NCI-H510A treated with DMSO at 0.1 percent for 48 hours (cell line): ENCODE measurements at places on chromosomes 16 and 17.

DNA sequence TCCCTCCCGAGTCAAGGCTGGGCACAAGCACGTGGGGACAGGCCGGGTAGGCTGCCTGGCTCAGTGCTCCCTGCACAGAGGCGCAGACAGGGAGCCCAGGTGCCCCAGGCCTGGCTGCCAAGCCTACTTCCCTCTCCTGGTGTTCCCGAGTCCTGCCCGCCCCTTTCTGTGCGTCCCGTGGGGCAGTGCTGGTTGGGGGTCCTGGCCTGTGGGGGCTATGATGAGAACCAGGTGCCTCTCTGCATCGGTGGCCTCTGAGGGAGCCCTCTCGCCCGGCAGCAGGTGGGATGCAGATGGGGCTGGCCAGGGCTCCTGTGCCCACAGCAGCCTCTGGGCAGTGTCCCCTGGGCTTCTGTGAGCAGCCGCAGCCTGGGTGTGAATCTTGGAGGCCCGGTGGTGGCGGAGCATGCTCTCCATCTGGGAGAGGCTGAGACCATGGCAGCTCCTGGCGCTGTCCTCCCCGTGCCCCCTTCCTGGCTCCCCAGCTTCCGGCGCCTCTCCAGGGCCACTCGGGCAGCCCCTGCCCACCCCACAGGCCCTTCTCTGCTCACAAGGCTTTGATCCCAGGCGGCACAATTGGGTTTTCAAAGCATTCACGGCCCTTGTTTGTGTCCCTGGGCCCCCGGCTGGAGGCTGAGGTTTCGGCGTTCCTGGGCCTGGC is 7.2 kb downstream of the CENPX start:
- no peak for DNase-seq

GRCh38 chr16:67961551-67961957 is 6.9 kb downstream of the SLC12A4 start:
- DNase-seq, result peak; percentile 93

GRCh38 chr17:82282239-82283207 is 9.0 kb upstream of the CSNK1D start:
- no peak for DNase-seq

DNA sequence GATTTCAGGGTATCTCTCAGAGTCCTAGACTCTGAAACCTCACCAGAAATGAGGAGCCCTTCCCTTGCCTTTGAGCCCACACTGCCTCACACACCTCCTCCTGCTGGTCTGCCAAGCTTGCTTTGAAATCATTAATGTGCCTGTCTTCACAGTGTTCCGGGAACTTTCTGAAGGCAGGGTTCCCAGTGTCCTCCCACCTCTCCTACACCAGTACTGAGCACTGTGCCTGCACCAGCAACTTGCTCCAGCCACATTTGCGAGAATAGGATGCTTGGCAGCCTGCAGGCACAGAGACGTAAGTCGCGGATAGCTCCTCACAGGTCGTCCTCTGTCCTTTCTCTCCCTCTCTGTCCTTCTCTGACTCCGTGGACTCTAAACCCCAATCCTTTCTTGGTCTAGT is 408.4 kb upstream of the EEF2KMT start:
- no peak for DNase-seq

DNA sequence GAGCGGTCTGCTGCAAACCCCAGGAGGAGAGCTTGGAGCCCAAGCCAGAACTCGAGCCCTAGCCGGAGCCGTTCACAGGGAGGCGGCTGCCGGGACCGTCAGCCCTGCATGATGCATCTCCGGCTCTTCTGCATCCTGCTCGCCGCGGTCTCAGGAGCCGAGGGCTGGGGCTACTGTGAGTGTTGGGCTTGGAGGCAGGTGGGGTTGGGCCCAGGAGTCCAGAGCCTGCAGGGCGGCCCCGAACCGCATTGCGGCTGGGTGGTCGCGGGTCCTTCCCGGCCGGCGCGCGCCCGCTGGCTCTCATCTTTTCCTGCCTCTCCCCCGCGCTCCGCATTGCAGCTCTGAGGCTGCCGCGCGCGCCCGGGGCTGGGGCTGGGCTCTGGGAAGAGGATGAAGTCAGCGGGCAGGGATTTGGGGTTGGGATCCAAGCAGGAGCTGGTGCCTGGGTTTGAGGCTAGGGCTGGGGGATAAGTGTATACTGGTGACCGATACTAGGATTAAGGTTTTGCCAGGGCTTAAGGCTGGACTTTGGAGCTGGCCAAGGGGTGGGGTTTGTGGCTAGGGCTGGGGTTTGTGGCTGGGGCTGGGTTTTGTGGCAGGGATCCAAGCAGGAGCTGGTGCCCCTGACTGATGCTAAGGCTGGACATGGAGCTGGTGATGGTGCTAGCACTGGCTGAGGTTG is 532 bp downstream of the CNTNAP1 start:
- peak; percentile 46 for DNase-seq

DNA sequence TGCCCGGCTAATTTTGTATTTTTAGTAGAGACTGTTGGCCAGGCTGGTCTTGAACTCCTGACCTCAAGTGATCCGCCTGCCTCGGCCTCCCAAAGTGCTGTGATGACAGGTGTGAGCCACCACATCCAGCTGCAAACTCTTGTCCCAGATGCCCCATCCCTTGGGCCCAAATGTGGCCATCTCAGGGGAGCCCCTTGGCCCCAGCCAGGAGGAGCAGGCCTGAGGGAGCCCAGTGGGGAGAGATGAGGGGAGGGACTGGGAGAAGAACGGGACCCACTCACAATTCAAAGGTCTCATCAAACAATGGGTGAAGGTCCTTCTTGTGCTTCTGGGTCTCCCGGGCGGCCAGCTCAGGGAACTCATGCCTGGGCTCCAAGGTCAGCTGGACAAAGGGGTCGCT is 14.5 kb downstream of the UNC13D start:
- DNase-seq, result no peak

GRCh38 chr17:44924107-44924544 is 8.8 kb upstream of the GFAP start:
- DNase-seq, result peak; percentile 44

- no peak for DNase-seq
Measured at GRCh38 chr16:54201200-54201599, 85.4 kb downstream of the IRX3 start.

DNA sequence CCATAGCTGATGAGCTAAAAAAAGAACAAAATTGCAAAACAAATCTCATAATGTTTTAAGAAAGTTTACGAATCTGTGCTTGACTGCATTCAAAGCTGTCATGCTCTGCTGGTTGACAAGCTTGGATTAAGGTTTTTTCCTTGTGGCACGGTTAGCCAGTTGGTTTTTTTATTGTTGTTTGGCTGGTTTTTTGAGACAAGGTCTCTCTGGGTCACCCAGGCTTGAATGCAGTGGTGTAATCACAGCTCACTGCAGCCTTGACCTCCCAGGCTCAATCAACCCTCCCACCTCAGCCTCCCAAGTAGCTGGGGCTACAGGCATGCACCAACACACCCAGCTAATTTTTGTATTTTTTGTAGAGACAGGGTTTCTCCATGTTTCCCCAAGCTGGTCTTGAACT is 45.7 kb downstream of the PHKB start:
- DNase-seq, result no peak

GRCh38 chr17:17516941-17517720 is 20.9 kb upstream of the RASD1 start:
- no peak for DNase-seq

- no peak for DNase-seq
Measured at GRCh38 chr16:324451-325334, 27.8 kb downstream of the AXIN1 start.

GRCh38 chr17:1629504-1630310 is 1.1 kb upstream of the SLC43A2 start:
- no peak for DNase-seq

- DNase-seq, result no peak
Measured at GRCh38 chr16:31111881-31112466, 3.8 kb downstream of the BCKDK start.

- peak; percentile 4 for DNase-seq
Measured at GRCh38 chr16:89565506-89566372, 5.3 kb downstream of the RPL13 start.

GRCh38 chr16:56848029-56848936 is 16.7 kb upstream of the SLC12A3 start:
- no peak for DNase-seq

DNA sequence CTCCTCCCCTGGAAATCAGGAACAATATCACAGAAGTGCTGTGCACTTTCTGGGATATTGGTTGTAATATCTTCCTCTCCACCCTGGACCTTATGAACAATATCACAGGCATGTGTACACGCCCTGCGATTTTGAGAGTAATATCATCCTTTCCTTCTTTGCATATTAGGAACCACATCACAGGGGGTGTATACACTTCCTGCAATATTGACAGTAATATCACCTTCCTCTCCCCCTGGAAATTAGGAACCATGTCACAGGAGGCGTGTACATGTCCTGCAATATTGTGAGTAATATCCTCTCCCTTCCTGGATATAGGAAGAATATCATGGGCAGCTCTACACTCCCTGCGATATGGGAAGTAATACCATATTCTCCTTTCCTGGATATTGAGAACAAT is 14.2 kb upstream of the TEKT5 start:
- no peak for DNase-seq

DNA sequence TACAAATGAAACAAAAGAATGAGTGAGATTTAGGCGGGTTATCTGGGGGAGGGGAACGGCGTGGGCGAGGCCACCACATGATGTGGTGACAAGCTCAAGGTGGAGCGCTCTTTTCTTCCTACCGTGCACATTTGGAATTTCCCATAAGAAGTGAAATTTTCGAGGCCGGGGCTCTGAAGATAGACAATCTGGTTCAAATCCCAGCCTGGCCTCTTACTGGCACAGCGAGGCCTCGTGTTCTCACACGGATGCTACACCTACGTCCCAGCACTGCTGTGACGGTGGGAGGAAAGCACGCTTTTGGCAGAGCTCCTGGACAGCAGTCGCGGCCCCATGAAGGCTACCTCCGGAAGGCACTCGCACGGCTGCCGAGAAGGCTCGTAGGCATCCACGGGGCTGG is 25.2 kb downstream of the ZDHHC7 start:
- no peak for DNase-seq

DNA sequence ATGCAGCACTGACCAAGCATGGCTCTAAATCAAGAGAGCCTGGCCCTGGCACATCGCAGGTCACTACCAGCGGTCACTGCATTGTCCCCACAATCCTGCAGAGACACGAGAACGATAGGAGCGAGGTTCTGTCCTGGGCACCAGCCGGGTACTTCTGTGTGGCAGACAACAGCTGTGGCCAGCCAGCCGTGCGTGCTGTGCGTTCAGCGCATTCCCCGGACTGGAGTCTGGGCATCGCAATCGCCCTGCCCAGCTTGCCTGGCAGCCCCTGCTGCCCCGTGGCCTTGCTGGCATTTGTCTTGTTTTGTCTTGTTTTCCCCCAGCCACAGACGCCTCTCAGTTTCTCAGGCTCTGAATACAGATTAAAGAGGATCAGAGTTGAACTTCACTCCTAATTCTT is 33.9 kb downstream of the COTL1 start:
- no peak for DNase-seq

DNA sequence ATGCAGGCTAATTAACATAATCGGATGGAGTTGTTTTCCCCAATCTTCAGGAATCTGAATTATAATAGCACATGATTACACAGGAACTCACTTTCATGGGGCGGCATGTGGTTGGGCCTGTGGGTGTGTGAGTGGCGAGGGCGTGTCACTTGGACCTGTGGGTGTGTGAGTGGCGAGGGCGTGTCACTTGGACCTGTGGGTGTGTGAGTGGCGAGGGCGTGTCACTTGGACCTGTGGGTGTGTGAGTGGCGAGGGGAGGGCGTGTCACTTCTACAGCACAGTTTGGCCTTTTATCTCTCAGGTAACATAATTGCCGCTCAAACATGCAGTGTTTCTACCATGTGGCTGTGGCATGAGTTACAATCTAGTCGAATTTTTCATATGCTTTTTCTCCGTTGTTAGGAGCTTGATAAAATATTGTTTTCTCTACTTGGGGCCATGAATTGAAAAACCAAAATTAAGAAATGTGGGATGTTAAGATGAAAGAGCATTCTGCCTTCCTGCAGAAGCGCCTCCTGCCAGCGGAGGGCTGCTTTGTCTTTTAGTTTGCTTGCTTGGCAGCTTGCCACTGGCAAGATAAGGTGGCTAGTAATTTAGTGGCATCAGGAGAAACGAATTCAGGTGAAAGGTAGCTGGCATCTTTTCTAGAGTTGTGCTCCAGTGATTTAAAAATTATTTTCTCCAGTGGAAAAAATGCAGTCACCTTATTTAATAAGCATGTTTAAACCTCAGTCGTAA is 36.2 kb downstream of the USP10 start:
- DNase-seq, result peak; percentile 66

DNA sequence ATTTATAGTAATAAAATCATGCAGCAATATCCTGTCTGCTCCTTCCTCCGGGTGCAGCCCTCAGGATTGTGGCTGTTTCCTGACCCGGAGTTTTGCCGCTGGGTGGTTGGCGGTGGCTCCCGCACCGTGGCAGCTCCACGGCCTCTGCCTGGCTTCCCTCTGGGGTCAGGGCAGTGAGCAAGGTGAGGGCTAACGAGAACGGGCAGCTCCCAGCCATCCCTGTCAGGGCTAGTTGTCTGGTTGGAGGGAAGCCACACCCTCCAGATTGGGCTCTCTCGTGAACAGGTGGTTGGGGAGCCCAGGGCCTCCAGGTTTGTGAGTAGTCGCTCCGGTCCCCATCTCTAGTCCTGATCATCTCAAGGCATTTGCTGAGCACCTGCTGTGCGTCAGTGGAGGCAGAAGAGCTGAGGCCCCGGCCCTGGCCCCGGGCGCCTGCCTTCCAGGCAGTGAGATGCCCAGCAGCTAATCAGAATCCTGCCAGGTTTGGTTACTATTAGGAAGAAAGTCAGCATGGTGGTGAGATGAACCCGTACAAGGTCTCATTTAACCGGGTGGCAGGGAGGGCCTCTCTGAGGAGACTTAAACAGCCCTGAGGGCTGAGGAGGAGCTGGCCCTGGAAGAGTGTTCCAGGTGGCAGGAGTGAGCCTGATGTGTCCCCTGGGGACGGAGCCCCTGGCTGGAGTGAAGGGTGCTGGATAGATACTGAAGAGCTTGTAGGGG is 2.3 kb upstream of the NUDT16L1 start:
- DNase-seq, result no peak

DNA sequence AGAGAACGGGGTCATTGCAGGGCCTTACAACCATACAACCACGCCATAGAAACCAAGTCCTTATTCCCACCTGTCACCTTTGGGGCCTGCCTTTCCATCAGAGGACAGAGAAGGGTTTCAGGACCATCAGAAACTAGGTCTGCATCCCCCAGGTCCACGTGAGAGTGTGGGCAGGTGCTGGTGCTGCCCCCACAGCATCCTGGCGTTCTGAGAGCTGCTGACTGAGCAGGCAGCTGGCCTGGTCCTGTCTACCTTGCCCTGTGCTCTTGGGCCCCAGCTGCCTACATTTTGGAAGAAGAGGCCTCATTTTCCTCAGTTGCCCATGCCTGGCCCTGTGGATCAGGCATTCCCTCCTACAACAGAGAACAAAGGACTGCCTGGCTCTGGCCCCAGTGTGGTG is 21.6 kb downstream of the ZNF276 start:
- DNase-seq, result no peak

DNA sequence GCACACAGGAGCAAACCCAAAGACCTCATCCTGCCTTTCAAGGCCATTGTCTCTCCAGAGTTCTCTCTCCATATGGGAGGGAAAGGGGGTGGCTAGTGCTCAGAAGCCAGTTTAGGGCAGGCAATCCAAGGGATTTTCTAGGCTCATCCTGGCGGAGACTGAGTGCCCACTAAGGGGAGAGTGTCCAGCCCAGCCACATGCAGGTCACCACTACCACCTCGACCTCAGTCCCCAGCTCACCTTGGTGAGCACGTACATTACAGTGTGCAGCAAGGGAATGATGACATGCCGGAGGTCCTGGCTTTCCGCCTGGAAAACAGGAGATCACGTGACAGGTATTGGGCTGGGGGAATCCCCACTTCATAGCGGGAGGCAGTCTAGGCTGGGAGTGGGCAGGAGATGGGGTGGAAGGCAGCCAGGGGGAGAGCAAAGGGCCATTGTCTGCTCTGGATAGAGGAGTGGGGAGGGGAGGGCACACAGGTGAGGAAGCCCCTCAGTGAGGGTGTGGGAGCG is 29.9 kb downstream of the PIK3R6 start:
- no peak for DNase-seq

GRCh38 chr17:30961209-30962188 is 9.3 kb upstream of the RNF135 start:
- DNase-seq, result no peak
